CD4-positive, alpha-beta memory T cell (primary cell): ENCODE measurements at places on chromosomes 6 and 20. TPM values are rescaled to one million over a fixed set of nuclear protein-coding genes. Genes with fewer than 3 reads are reported as not detected.

The RGS19 gene
- 35.0 TPM for total RNA-seq

The ZNF165 gene
- 0.75 TPM for total RNA-seq

The LST1 gene
- total RNA-seq = 13.6 TPM

The PERP gene
- 4.2 TPM for total RNA-seq

The SIGLEC1 gene
- 0.30 TPM for total RNA-seq

The CST1 gene
- not detected for total RNA-seq

The RAET1G gene
- total RNA-seq = not detected

The COQ3 gene
- total RNA-seq = 3.1 TPM

The ZNF341 gene
- total RNA-seq = 4.8 TPM

The TCF21 gene
- not detected for total RNA-seq

The TDP2 gene
- total RNA-seq = 74.3 TPM

GRCh38 chr20:61764471-61765025 is 301.1 kb downstream of the TAF4 start:
- H3K27me3 ChIP-seq = no peaks in the 10 kb centered on the region
- H3K27ac ChIP-seq = no peak overlapping the region
- H3K36me3 ChIP-seq = no peaks in the 10 kb centered on the region
- DNase-seq = no peak
- no peak overlapping the region for H3K4me3 ChIP-seq
- no peaks in the 10 kb centered on the region for H3K4me1 ChIP-seq

DNA sequence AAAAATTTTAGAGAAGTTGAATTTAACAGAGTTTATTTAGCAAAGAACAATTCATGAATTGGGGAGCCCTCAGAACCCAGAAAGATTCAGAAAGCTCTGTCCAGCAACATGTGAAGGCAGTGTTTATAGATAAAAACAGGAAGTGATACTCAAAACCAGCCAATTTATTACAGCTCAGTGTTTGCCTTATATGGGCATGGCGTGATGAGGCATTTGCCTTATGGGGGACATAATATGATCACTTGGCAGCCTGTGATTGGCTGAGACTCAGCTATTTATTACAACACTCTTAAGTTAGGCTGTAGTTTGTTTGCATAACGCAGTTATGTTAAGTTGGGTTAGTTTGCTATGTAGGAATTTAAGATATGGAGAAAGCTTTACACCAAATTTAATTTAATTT is 11.5 kb downstream of the HLA-DPA1 start:
- no peaks in the 10 kb centered on the region for H3K36me3 ChIP-seq
- DNase-seq = no peak
- H3K27me3 ChIP-seq = no peaks in the 10 kb centered on the region

DNA sequence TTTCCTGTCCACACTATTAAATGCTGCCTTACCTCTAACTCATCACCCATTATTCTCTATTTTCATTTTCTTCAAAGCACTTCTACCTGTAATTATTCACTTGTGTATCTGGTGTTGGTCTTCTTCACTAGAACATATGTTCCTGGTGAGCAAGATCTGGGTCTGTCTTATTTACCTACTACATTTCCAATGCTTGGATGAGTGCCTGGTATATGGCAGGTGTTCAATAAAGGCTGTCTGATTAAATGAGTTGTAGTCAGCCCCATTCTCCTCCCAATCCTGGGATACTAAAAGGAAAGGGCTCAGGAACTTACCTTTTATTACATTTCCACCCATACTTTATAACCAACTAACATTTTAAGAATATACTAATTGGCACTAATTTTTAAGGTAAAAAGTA is 61.0 kb downstream of the CEP162 start:
- no peaks in the 10 kb centered on the region for H3K27me3 ChIP-seq
- no peak for DNase-seq
- no peak overlapping the region for H3K4me3 ChIP-seq

DNA sequence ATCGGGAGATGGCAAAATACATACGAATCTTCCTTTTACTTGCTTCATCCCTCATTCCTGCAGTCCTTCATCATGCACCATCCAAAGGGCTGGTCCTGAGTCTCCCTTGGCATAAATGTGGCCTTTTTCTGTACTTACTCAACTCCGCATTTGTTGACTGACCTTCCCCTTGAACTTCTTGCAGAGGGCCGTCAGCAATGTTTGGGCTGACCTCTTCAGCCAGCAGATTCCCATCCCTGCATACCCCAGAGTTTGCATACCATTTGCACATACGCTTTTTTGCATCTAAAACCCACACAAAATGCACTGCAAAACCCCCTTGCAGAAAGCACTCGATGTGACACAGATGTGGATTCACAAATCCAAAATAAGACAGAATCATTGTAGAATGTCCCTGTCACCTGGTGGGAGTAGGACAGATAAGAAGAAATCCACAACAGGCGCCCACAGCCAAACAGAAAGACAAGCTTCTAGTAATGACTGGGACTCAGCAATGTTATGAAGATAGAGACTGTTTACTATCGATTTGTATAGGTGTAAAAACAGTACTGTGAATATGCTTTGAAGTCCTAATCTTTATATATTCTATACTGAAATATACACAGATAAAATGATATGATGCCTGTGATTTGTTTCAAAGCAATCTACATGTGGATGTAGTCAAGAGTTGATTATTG is 45.8 kb downstream of the TBC1D7 start:
- no peak for DNase-seq
- H3K27me3 ChIP-seq = no peaks in the 10 kb centered on the region
- H3K27ac ChIP-seq = no peak overlapping the region
- H3K36me3 ChIP-seq = no peaks in the 10 kb centered on the region
- no peak overlapping the region for H3K4me3 ChIP-seq

DNA sequence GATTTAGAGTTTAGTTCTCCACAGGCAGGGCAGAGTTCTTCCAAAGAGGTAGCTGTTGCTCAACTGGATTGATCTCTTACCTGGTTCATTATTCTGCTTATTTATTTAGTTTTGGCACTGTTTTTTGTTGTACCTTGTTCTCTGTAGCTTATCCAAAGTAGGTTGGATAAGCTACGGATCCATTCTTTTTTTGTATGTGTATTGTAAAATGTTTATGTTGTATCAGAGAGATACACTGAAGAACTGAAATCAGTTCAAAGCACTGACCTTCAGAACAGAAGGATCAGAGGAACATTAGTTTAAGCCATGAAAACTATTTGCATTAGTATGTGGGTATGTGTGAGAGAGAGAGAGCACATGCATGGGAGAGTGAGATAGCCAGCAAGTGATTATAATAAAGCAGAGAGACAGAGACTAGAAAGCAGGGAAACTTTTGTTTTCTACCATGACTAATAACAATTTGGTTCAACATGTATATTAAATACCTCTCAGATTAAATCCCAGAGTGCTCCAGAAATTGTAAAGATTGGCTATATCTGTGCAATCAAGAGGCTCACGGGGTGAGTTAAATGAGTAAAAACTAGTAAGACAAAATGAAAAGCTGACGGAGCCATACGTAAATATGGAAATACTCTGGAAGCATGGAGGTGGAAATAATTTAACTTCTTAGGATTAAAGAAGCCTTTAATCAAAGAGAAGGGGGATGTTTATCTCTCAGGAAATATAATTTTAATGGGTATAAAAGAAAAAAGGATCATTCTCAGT is 40.2 kb downstream of the ITCH start:
- H3K27me3 ChIP-seq = no peaks in the 10 kb centered on the region
- peaks cover 33% of the 10 kb centered on the region for H3K4me1 ChIP-seq
- H3K4me3 ChIP-seq = no peak overlapping the region
- peaks cover 3% of the 10 kb centered on the region for H3K36me3 ChIP-seq
- DNase-seq = no peak

- H3K27me3 ChIP-seq = no peaks in the 10 kb centered on the region
- H3K4me3 ChIP-seq = no peak overlapping the region
- no peak for DNase-seq
- H3K27ac ChIP-seq = no peak overlapping the region
- no peaks in the 10 kb centered on the region for H3K36me3 ChIP-seq
These were observed 206.3 kb downstream of the EPHA7 start for GRCh38 chr6:93213028-93213427.

GRCh38 chr6:51618563-51618962 is 468.9 kb downstream of the PKHD1 start:
- H3K36me3 ChIP-seq = no peaks in the 10 kb centered on the region
- H3K27ac ChIP-seq = no peak overlapping the region
- no peak overlapping the region for H3K4me3 ChIP-seq
- H3K4me1 ChIP-seq = no peaks in the 10 kb centered on the region
- H3K27me3 ChIP-seq = no peaks in the 10 kb centered on the region

DNA sequence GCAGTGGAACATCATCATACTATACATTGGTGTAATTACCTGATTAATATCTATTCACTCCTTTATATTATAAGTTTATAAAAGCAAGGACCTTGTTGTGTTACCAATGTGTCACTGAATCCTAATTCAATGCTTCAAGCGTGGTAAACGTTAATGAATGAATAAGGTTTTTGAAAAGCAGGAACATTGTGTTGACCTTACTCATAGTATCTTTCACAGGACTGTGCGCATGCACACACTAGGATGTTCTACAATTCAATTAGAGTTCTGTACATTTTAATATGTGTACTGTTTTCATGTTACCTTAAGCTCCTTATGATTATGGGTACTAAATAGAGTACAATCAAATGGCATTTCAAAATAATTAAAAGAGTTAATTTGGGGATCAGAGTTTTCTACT is 578.5 kb downstream of the BMP2 start:
- no peaks in the 10 kb centered on the region for H3K4me1 ChIP-seq
- no peak overlapping the region for H3K27ac ChIP-seq
- DNase-seq = no peak
- H3K27me3 ChIP-seq = no peaks in the 10 kb centered on the region

DNA sequence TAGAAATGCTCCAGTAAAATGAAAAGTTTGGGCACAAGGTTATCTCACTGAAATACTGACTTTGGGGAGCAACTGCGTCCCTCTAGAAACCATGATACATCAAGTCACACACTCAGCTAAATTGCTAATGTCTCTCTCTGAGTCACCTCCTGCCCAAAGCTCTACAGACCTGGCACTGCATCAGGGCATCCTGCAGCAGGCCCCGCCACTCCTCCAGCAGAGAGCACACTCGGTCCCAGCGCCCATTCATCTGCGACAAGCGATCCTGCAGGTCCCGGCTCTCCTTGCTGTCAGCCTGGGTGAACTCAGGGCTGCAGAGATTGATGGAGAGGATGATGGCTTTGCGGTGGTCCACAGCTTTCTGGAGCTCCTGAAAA is 329.0 kb downstream of the ESR1 start:
- peaks cover 86% of the 10 kb centered on the region for H3K36me3 ChIP-seq
- DNase-seq = no peak

- H3K27ac ChIP-seq = no peak overlapping the region
- no peak for DNase-seq
- H3K4me1 ChIP-seq = no peaks in the 10 kb centered on the region
- no peaks in the 10 kb centered on the region for H3K27me3 ChIP-seq
These were observed 585.4 kb downstream of the CDH26 start for GRCh38 chr20:60543598-60543997.

- H3K4me1 ChIP-seq = peaks cover 17% of the 10 kb centered on the region
- no peak overlapping the region for H3K27ac ChIP-seq
- H3K4me3 ChIP-seq = peak overlapping the region; percentile 45
- H3K27me3 ChIP-seq = no peaks in the 10 kb centered on the region
- H3K36me3 ChIP-seq = no peaks in the 10 kb centered on the region
These were observed 54.2 kb downstream of the TBC1D7 start for GRCh38 chr6:13273931-13274706.

DNA sequence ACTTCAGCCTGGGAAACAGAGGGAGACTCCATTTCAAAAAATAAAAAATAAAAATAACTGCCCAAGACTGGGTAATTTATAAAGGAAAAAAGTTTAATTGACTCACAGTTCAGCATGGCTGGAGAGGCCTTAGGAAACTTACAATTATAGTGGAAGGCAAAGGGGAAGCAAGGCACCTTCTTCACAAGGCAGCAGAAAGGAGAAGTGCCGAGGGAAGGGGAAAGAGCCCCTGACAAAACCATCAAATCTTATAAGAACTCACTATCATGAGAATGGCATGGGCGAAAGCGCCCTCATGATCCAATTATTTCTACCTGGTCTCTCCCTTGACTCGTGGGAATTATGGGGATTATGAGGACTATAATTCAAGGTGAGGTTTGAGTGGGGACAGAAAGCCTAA is 95.5 kb upstream of the LGSN start:
- no peak overlapping the region for H3K4me3 ChIP-seq
- DNase-seq = no peak
- no peaks in the 10 kb centered on the region for H3K27me3 ChIP-seq
- H3K27ac ChIP-seq = no peak overlapping the region
- no peaks in the 10 kb centered on the region for H3K4me1 ChIP-seq
- no peaks in the 10 kb centered on the region for H3K36me3 ChIP-seq

- H3K36me3 ChIP-seq = peaks cover 15% of the 10 kb centered on the region
- DNase-seq = peak; percentile 45
- peak overlapping the region; percentile 59 for H3K4me3 ChIP-seq
- peak overlapping the region; percentile 66 for H3K27ac ChIP-seq
- no peaks in the 10 kb centered on the region for H3K27me3 ChIP-seq
- H3K4me1 ChIP-seq = peaks cover 41% of the 10 kb centered on the region
These were observed 622 bp downstream of the SS18L1 start for GRCh38 chr20:62143957-62144825.

- H3K4me1 ChIP-seq = peaks cover 19% of the 10 kb centered on the region
- peak; percentile 55 for DNase-seq
- H3K27me3 ChIP-seq = no peaks in the 10 kb centered on the region
- no peak overlapping the region for H3K27ac ChIP-seq
These were observed 49.7 kb upstream of the IL20RA start for GRCh38 chr6:137094411-137095008.

DNA sequence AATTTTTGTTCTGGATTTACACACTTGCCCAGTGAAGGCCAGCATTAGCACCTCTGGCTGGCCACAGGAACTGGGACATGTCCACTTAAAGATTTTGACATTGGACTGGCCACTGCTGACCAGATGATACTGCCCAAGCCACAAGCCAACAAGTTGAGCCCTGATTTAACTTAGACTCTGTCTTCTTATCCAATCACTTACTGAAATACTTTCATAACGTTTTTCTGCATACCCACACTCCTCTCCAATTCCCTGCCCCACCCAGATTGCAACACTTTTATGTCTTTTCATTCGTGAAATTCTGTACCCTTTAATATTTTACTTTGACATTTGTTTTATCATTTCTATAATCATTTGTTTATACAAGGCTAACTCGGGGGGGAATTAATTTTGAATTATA is 170.3 kb upstream of the TAB2 start:
- no peaks in the 10 kb centered on the region for H3K36me3 ChIP-seq
- H3K4me3 ChIP-seq = no peak overlapping the region
- no peaks in the 10 kb centered on the region for H3K27me3 ChIP-seq
- peaks cover 70% of the 10 kb centered on the region for H3K4me1 ChIP-seq
- H3K27ac ChIP-seq = peak overlapping the region; percentile 43
- DNase-seq = no peak

GRCh38 chr20:41865938-41866337 is 247.8 kb upstream of the CHD6 start:
- DNase-seq = no peak
- H3K27ac ChIP-seq = no peak overlapping the region
- no peaks in the 10 kb centered on the region for H3K4me1 ChIP-seq
- H3K36me3 ChIP-seq = no peaks in the 10 kb centered on the region

DNA sequence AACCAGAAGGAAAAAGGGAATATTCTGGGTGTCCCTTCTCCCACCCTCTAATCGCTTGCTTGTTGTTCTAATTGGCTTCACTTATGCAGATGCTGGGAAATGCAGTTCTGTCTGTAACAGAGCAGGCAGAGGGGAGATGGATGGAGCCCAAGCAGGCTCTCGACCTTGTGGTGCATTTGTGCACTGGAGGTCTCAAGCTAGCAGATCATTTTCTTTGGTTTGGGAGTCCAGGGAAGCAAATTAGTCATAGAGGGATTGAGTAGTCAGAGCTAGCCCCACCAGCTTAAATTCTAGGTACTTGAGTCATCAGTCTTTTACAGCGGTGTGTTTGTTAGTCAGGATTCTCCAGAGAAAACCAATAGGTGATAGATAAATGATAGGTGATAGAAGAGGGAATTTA is 234.7 kb upstream of the ECI2 start:
- H3K4me1 ChIP-seq = no peaks in the 10 kb centered on the region
- no peak overlapping the region for H3K27ac ChIP-seq

GRCh38 chr20:2136275-2136674 is 34.6 kb downstream of the STK35 start:
- H3K36me3 ChIP-seq = no peaks in the 10 kb centered on the region
- no peak for DNase-seq
- H3K4me1 ChIP-seq = no peaks in the 10 kb centered on the region
- no peak overlapping the region for H3K27ac ChIP-seq
